Adipocyte (in vitro differentiated cells): ENCODE measurements at places on chromosomes 3 and 15.

DNA sequence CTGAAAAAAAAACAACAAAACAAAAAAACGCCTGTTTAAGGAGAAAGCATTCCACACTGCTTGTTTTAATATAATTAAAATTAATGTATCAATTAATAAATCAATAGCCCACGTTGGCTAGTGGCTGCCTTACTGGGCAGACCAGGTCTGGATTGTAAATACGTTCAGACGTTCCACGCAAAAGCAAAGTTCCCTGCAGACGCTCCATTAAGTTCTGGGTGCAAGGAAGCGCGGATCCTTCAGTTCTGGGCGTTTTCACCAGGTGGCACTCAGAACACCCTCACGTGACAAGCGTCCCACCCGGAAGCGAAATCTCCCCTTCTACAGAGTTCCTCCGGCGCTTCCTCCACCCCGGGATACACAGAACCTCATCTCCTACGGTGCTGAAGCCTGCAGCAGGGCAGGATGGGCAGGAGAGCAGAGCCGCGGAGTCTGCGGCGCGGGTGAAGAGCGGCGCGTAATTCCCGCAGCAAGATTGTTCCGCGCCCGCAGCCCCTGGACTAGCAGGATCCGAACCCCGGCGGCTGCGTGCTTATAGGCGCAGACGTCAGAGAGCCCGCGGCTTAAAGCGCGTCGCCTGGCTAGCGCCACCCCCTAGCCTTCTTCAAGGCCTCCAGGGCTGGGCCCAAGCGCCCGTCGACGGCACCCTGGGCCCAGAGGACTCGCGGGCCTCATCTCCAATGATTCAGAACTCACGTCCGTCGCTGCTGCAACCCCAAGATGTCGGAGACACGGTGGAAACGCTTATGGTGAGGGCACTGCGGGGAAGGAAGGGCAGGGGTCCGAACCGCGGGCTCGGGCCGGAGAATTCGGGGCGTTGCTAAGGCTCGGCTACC is at the start of gene SLC25A38:
SLC25A38 (plus strand) TSS at position 326 of the 836 bp plus-strand sequence; CDS start at position 681, 355 bp downstream.
- peak; percentile 95 for DNase-seq

GRCh38 chr3:29978036-29978435 is 628.4 kb upstream of the TGFBR2 start:
- no peak for DNase-seq

DNA sequence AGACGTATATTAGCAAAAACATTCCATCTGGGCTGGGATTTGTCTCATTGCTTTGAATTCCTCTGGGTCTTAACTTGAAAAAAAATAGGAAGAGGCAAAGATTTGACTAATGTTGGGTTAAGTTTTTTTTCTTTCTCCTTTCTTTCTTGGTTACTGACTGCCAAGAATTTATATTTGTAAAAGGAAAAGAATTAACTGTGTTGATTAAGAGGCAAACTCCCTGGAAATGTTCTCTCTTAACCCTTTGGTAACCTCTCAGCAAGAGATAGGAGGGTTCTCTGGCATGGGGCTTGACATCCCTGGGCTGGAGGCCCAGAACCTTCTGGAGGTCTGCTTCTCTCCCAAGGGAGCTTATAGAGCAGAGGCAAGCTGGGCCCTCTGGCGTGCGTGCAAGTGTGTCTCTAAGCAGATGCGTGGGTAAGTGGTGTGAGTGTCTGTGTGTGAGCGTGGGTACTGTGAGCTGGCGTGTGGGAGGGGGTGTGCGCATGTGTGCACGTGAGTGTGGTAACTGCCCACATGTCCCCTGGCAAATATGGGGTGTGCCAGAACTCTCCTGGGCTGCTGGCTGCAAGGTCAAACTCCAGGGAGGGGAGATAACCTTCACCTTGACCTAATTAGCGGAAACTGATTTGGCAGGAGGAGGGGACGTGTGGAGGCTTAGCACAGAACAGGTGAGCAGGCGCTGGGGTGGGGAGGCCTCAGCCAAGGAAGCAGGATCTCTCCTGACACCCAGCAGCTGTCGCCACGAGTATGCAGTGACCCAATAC is 49.4 kb upstream of the MAGEF1 start:
- peak; percentile 60 for DNase-seq

- DNase-seq: peak; percentile 94
These were observed at the start of gene MTFMT for GRCh38 chr15:65028921-65029735. MTFMT (minus strand) TSS chr15:65029639; CDS start chr15:65029613, 26 bp downstream.

DNA sequence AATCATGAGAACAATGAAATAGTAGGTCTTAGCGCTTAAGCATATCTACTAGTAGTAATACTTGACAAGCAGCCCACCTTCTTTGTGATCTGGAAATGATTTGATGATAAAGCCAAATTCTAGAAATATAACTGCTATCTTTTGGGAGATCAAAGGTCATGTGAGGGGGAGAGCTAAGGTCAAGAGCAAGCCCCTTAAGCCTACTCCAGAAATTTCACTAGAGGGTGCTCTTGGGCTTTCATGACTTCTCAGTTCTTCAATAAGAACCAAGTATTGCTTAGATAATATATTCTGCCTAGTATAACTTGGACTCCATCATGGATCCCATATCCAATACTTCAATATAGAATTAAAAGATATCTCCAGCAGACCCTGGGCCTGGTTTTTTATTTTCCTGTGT is 319.6 kb downstream of the ZBTB20 start:
- peak; percentile 56 for DNase-seq

DNA sequence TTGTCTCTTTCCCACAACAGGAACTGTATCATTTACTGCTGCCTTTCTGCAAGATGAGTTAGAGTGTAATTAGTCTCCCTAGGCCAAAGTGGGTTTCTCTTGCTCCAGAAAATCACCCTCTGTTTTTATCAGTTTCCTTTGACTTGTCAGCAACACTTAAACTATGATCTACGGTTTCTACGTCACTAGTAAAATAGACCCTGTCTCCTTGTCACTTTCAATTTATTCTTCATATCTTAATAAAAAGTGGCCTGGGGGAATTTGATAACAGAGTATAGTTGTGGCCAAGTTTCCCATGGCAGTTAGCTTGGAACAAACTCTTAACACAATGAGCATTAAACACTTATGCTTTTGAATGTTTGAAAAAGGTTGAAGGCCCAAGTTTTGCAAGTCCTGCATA is 79.6 kb downstream of the CGNL1 start:
- DNase-seq: no peak

- no peak for DNase-seq
These were observed 729.6 kb downstream of the NLGN1 start for GRCh38 chr3:174126990-174127758.

- no peak for DNase-seq
These were observed 112.4 kb upstream of the SPATA16 start for GRCh38 chr3:173253471-173253870.

GRCh38 chr15:95025924-95026728 is 794.8 kb downstream of the MCTP2 start:
- DNase-seq: peak; percentile 79

DNA sequence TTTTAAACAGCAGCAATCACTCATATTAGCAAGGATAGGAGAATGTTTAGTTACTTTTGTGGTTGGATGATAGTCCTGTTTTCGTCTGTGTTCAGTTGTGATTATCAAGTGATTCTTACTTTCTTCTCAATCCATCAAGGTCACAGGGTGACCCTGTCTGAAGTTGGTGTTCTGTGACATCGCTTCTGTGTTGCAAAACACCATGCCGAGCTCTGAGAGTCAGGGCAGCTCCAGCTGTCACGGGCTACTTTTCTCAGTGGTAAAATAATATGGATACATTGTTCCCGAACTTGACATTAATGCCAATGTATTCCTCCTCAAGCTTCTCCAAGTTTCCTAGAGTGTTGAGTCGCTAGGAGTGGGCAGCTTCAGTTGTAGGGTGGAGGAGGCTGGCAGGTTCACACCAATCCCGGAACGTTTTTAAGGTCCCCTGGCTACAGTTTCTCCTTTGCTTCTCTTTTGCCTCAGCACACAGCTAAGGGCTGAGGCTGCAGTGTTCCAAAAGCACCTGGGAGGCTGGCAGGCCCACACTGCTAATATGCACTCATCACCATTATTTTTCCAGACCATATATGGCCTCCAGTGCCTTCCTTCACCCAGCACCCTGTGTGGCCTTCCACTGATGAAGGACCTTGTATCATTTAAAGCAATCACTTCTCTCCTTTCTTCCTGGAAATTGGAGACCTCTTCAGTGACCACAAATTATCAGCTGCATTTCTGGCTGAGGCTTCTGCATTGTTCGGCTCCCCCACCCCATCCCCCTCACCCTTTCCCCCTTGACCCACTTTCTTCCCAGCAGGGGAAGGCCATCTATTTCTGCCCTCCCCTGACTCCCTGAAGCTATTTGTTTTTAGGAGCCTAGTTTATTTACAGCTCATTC is 25.8 kb downstream of the COLQ start:
- no peak for DNase-seq

DNA sequence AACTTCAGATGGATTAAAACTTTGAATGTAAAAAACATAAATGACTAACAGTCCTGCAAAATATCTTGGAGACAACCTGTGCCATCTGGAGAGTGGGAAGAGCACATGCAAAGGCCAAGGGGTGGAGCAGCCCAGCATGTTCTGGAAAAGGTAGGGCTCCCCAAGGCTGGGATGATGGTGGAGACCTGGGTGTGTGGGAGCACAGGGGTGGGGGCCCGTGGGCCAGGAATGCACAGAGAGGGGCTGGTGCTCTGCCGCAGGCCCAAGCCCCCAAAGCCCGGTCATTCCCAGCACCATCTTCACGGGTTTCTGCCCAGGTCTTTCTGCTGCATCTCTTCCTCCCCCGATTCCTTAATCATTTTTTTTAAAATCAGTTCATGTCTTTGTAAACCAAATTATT is 9.7 kb upstream of the GATA2 start:
- no peak for DNase-seq

GRCh38 chr15:56244038-56244810 is 545 bp upstream of the RFX7 start:
- DNase-seq: peak; percentile 81

- DNase-seq: peak; percentile 89
These were observed 14.5 kb downstream of the TAGLN3 start for GRCh38 chr3:112013058-112013783.

GRCh38 chr15:42427429-42428223 is 63.3 kb downstream of the ZNF106 start:
- peak; percentile 94 for DNase-seq

- DNase-seq: no peak
These were observed 308.0 kb upstream of the THRB start for GRCh38 chr3:24802614-24803013.

- no peak for DNase-seq
These were observed 38.2 kb downstream of the STAG1 start for GRCh38 chr3:136714020-136714419.

DNA sequence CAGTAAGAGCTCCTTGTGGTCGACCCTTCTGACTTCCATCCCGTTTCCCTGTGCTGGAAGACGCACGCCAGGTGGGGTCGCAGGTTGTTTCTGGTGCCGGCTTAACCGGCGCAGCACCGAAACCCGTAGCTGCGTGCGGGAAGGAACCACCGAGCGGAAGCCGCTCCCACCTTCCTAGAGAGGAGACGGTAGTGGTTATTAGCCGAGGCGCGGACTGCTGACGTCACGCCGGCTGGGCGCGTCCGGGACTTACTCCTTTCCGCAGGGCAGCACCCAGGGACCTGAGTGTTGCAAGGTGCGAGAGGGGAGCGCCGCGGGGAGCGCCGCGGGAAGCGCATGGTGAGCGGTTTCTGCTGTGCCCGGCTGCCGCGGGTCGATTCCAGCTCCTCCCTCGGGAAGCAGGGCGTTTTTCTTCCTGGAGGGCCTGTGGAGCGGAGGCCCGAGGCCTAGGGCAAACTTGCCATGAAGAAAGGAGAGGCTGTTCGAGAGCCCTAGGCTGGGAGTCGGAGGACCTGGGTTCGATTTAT is at the start of gene ZNF501:
ZNF501 (plus strand) TSS at position 252 of the 527 bp plus-strand sequence. CDS start 4,787 bp downstream, outside the sequence.
- DNase-seq: peak; percentile 89

DNA sequence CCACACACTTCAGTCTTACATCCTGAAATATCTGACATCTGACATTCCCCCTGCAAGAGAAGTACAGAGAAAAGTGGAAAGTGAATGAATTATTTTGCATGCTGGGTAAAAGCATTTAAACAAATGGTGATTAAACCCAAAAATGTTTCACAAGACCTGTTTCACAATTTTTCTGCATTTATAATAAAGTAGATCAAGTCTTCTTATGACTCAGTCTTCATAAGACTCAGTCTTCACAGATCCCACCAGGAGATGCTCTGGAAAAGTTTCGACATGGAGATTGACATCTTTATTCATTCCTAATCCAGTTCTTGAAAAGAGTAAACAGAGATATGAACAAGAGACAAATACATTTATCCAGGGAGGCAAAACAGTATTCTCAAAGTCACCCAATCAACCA is 13.2 kb upstream of the EDC3 start:
- DNase-seq: peak; percentile 50

GRCh38 chr15:68383161-68384074 is 48.5 kb downstream of the ITGA11 start:
- DNase-seq: peak; percentile 69

DNA sequence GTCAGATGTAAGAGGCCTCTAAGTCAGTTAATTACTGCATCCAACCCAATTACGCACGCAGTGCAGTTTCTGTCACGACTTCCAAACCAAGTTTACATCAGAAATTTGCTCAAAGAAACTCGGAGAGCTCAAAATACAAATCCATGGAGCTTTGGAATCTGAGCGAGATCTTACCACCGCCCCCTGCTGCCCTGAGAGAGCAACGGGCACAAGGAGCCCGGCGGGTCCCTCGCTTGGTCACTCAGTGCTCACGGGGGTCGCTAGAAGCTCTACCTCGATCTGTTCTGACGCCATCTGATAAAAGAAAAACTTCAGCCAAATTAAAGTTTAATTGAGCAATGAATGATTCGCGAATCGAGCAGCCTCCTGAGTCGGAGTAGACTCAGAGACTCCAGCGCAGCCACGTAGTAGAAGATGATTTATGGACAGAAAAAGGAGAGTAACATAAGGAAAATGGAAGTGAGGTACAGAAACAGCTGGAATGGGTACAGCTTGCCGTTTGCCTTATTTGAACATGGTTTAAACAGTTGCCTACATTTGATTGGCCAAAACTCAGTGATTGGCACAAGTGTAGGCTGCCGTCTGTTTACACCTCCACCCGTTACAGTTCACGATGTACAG is 232.7 kb upstream of the ATP10A start:
- no peak for DNase-seq

DNA sequence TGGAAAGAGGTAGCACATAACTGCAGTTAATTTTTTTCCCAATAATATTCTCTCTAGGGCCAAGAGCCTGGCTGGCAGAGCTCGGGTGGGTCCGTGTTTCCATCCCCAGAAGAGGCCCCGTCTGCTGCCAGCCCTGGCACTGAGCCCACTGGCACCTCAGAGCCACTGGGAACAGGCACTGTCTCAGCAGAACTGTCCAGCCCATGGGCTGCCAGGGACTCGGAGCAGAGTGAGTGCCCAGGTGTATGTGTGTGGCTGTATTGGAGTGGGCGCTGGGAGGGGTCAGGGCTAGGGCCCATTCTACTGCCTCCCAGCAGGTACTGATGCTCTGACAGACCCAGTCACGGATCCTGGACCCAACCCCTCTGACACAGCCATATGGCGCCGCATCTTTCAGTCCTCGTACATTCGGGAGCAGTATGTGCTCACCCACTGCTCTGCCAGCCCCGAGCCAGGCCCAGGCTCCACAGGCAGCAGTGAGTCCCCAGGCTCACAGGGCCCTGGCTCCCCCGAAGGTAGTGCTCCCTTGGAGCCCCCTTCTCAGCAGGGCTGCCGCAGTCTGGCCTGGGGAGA is 8.9 kb downstream of the VWA5B2 start:
- no peak for DNase-seq

GRCh38 chr3:10546820-10547263 is 41.5 kb upstream of the ATP2B2 start:
- DNase-seq: no peak

- no peak for DNase-seq
These were observed 27.4 kb upstream of the ROPN1 start for GRCh38 chr3:124019291-124019690.

GRCh38 chr3:981156-981555 is 111.7 kb upstream of the CNTN6 start:
- no peak for DNase-seq

GRCh38 chr15:72836676-72837330 is 53.2 kb upstream of the ADPGK start:
- no peak for DNase-seq
